ENCODE measurements at places on chromosomes 3 and 15.

GRCh38 chr3:155007729-155008128, 72.4 kb upstream of the MME start:
- no peak for DNase-seq

DNA sequence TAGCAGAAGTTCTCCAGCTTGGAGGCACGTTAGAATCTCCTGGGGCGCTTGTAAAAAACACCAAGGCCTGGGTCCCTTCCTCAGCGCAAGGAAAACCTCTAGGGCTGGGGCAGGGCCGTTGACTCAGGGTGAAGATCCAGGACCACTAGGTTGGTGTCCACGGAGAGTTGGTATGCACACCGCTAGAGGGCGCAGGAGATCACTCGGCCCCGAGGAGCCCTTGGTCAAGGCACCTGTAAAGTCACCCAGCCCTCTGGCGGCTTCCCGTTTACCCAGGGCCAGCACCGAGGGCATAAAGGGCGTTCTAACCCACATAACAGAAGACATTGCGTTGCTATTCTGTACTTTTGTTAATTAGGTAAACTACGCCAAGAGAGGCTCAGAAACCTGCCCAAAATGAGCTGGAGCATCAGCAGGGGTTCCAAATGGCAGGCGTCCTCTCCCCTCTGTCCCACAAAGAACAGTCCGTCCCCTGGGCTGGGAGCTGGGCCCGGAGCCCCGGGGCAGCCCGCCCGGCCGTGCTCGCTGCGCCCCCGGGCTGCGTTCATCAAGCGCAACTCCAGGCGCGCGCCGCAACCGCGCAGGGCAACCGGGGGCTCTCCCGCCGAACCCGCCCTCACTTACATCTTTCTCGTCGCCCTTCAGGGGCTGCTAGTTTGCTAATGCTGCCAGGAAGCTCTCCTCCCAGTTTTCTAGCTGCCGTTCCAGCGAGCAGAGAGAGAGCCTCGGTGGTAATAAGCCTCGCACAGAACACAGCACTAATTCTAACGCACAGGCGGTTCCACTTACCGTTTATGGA, 332.1 kb downstream of the ARRDC4 start:
- peak; percentile 6 for DNase-seq

DNA sequence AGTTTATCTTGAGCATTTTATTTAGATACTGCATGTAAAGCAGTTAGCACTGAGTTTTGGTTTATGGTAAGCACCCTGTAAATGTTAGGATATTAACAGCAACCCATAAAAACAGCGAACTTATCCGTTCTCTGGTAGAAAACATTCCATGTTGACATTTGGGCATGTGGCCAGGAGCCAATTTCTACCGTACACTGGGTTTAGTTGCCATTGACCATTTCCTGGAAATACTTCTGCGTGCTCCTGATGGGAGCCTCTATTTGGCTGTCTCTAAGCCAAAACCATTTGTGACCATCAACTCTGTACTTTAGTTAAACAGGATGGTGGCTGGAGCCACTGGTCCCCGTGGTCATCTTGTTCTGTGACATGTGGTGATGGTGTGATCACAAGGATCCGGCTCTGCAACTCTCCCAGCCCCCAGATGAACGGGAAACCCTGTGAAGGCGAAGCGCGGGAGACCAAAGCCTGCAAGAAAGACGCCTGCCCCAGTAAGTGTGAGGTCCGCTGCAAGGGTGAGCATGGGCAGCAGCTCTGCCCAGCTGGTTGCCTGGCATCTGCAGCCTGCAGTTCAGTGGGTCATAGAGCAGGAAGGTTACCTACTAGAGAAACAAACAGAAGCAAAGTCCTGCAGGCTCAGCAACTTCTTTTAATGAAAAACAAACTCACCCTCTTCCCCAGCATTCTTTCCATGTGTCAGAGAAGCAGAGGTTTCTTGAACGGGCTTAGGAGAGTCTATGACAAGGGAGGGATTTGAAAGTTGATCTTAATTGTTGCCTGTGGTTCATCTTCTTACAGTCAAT, 7.1 kb downstream of the THBS1 start:
- DNase-seq = peak; percentile 10

DNA sequence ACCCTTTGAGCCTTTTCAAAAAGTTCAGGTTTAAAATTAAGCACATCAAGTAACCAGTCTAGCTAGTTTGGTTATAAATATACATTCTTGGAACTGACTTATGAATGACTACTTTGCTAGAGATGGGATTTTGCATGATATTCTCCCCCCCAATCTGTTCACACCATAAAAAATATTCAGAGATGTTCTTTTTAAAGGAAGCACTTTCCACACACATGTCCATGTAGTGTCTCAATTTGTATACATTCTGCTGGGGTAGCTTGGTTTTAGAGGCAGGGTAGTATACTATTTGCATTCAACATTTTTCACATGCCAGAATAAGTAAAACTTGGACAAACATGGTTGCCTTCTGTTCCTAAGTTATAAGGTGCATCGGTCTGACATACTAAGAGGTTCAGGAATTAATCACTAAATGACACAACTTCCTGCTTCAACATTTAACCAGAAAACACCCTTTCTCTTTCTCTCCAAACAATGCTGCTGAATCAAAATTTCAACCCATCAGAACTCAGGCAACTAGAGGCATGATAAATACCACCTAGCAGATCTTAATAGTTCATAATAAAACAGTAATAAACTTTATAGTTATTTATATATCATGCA, 57.0 kb downstream of the SUMF1 start:
- no peak for DNase-seq

DNA sequence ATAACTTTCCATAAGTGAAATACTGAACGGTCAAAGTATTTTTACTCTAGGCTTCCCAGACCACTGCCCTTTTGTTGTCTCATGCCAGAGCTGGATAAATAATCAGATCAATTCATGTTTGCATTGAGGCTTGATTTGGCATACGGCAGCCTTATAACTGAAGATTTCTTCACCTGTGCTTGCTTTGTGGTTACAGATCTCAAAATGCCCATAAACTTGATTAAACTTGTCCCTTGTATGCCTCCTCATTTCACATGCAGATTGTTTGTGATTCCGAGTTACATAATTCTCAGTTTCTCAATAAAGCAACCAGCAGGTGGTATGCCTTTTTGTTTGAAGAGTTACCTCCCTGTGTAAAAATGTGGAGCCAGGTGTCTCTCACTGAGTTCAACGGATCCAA, 211.4 kb upstream of the LRIG1 start:
- no peak for DNase-seq

- DNase-seq = peak; percentile 43
These were observed 269.3 kb downstream of the ARPP21 start for GRCh38 chr3:35908366-35909232.

- no peak for DNase-seq
These were observed 32.8 kb downstream of the GRIP2 start for GRCh38 chr3:14507305-14507741.

DNA sequence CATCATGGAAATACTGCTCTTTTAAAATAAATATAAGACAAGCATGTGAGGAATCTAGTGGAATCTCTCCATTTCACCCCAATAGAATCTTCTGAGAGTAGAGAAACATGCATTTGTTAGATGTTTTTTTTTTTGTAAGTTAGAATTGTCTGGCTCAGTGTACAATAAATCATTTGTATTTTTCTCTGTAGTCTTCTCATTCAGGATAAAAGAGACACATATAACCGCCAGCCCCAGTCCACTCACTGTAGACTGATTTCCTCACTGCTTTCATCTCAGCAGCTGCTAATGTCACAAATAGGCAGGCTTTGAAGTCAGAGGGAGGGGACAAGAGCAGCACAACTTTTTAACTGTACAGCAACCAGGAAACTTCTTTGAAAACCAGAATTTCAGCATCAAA, 140.2 kb upstream of the RBMS3 start:
- peak; percentile 44 for DNase-seq

DNA sequence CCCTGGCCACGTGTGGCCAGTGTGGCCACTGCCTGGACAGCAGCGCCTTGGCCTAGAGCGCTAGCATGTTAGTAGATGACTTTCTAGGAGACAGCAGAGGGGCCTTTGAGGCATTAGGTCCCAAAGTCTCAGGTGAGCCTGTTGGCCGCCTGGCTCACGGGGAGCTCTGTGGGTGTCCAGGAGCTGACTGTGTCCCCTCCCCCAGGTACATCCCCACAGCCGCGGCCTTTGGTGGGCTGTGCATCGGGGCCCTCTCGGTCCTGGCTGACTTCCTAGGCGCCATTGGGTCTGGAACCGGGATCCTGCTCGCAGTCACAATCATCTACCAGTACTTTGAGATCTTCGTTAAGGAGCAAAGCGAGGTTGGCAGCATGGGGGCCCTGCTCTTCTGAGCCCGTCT, 17.0 kb downstream of the SEC61A1 start:
- DNase-seq = no peak

GRCh38 chr3:127033171-127033570, 50.3 kb downstream of the PLXNA1 start:
- DNase-seq = no peak

- peak; percentile 71 for DNase-seq
These were observed 43.6 kb upstream of the APH1B start for GRCh38 chr15:63233667-63234423.

DNA sequence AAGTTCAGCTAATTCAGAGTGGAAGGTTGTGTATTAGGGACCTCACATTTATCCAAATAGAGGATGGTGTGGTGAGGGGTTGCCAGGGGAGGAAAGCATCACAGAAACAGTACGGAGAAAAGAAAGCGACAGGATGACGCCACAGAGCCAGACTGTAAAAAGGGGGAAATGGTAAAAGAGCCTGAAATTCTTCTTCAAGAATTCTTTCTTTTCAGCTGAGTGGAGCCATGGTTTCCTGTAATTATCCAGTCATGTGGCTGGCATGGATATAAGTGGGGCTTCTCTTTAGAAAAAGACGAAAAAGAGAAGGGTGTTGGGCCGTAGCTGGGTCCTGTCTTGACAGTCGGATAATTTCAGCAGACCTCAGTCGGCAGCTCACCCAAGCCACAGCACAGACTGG, 24.5 kb upstream of the PSMD6 start:
- DNase-seq = peak; percentile 44

DNA sequence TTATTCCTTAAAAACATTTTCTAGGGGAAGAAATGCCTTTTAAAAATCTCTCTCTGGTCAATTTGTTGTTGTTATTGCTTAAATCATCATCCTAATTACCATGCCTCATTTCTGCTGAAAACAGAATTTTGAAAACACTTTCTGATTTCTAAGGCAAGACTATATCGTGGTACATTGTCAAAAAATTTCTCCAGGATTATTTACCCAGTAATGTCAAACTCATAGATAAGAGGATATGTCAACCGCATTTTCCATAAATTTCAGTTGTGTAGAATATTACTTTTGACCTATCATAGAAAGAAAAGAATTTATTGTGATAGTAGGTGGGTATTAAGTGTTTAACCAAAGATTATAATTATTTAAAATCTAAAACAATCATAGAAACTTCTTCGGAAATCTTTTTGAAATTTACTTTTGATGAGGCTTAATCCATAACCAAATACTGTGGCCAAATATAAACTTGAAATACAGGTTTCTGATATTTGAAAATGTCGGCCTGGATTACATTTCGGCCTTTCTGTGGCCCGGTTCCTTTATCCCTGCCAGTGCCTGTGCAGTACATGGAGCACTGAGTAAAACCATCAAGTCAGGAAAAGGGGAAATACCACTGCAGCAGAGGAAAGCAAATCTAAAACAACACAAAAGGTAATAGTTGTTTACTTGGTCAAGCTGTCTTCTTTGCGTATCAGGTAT, 173.4 kb downstream of the MYRIP start:
- DNase-seq = no peak

GRCh38 chr15:42621996-42622925, 46.9 kb downstream of the STARD9 start:
- DNase-seq = no peak

GRCh38 chr3:38016847-38017444, 12.5 kb downstream of the PLCD1 start:
- DNase-seq = no peak

- DNase-seq = no peak
These were observed 22.7 kb upstream of the NIPA2 start for GRCh38 chr15:22815766-22816165.

- no peak for DNase-seq
These were observed 50.8 kb downstream of the LYSMD4 start for GRCh38 chr15:99682455-99682854.

GRCh38 chr15:90873488-90873997, 5.2 kb downstream of the FURIN start:
- DNase-seq = no peak

GRCh38 chr15:68279779-68280753, 2.5 kb downstream of the FEM1B start:
- DNase-seq = no peak

- no peak for DNase-seq
These were observed 29.3 kb downstream of the RARRES1 start for GRCh38 chr3:158702815-158703481.

- DNase-seq = no peak
These were observed 55.3 kb downstream of the ISL2 start for GRCh38 chr15:76391847-76392246.

- DNase-seq = no peak
These were observed 116.6 kb upstream of the TLE3 start for GRCh38 chr15:70214276-70214675.

- no peak for DNase-seq
These were observed 177.6 kb downstream of the STAC start for GRCh38 chr3:36557708-36558421.

- no peak for DNase-seq
These were observed 49.1 kb downstream of the HCN4 start for GRCh38 chr15:73319460-73320245.

Measured in SJSA1 (cell line).